ENCODE measurements at places on chromosomes 11 and 22.

- no peak for DNase-seq
Measured at GRCh38 chr22:49869086-49869830, 15.6 kb downstream of the ZBED4 start.

GRCh38 chr11:130103296-130103814 lies 33.7 kb downstream of the APLP2 start:
- DNase-seq: peak; percentile 56

- DNase-seq: no peak
Measured at GRCh38 chr11:67440229-67441097, 2.8 kb downstream of the CORO1B start.

DNA sequence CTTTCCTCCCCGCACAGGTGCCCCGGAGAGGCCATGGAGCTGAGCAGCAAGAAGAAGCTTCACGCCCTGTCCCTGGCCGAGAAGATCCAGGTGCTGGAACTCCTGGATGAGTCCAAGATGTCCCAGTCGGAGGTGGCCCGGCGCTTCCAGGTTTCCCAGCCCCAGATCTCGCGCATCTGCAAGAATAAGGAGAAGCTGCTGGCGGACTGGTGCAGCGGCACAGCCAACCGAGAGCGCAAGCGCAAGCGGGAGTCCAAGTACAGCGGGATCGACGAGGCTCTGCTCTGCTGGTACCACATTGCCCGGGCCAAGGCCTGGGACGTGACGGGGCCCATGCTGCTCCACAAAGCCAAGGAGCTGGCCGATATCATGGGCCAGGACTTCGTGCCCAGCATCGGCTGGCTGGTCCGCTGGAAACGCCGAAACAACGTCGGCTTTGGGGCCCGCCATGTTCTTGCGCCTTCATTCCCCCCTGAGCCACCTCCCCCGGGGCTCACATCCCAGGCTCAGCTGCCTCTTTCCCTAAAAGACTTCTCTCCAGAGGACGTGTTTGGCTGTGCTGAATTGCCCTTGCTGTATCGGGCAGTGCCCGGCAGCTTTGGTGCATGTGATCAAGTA lies 1.3 kb downstream of the TIGD3 start:
- no peak for DNase-seq

DNA sequence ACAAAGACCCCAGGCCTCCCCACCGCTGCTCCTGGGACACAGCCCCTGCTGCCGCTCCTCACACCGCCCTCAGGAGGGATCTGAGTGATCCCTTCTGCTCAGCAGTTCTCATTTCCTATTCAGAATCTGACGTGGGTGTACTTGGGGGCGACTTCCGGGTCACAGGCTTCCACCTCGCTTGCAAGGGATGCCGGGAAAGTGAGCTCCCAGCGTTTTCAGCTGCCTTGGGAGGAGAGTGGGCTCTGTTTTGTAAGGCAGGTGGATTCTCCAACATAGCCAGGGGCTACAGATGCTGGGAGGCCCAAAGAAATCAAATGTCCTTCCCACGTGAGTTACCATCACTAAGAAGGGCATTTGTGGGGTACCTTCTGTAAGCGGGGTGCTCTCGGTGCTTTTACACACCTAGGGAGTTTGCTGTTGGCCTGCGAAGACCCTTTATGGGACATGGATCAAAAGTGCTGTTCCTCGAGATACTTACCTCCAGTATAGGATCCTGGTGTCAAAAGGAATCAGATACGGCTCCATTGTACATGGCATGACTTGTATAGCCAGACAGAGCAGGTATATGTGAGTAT lies 9.7 kb upstream of the LRRC10B start:
- DNase-seq: no peak

GRCh38 chr11:57347336-57347735 lies 9.2 kb downstream of the P2RX3 start:
- no peak for DNase-seq

DNA sequence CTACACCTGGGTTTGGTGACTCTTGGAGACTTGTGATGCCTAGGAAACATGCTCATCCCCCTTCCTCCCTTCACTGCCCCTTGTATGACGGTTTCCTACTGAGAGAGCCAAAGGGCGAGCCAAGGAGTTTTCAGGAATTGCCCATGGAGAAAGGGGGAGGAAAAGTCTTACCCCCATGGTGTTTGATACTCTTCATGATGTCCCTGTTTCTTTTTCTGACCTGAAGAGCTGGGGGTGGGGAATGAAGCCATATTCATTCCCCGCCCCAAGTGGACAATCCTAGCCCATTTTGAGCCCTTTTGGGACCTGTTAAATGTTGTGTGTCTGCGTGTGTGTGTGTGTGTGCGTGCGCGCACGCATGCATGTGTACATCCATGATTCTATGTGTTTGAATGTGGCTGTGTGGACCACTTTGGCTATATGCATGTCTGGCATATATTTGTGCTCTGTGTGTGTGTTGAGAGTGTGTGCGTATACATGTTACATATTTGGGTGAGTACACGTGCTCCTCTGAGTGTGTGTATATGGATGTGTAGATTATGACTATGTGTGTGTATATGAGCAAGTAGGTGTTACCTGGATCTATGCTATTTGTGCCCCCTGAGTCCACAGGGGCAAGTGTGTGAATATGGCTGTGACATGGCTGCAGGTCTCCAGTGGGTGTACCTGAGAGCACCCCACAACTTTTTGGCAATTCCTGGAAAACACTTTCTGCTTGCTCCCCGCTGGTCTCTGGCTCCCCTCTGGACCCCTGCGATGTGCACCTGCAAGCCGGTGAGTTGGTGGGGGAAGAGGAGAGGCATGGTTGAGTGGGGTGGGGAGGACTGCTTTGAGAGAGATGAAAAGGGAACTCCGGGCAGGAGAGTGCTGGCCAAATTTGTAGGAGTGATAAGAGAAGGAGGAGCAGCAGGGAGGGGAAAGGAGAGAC lies 24.6 kb downstream of the OTOG start:
- DNase-seq: no peak

DNA sequence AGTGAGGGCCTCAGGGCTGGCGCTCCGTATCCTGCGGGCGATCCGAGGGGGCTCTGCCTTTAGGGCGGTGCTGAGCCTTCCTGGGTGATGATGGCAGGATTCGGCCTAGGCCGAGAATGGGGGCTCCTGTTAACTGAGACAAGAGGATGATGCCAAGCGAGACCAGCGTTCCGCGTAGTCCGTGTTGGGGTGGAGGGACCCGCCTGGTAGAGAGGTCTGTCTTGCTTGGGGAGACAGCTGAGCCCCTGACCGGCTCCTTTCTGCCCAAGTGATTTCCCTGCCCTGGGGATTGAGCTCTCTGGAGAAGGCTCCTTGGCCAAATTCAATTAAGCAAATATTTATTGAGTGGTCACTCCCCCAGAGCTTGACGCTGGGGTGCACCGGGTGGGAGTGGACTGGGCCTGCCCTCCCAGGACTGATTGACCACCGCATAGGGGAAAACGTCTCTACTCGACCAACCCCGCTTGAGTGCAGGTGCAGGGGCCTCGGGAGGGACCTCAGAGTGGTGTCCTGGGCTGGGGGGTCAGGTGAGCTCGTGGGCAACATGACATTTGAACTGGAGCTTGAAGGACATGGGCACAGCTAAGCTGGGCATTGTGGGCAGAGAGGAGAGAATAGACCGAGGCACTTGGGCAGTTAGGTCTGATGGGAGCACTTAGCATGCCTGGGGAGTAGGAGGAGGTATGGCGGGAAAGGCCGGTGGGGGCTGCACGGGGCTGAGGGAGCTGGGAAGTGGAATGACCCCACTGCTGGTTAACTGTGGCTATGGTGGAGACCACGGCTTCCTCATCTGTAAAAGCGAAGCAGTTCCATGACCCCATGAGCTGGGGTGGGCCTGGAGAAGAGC lies 1.1 kb downstream of the GNAZ start:
- no peak for DNase-seq

DNA sequence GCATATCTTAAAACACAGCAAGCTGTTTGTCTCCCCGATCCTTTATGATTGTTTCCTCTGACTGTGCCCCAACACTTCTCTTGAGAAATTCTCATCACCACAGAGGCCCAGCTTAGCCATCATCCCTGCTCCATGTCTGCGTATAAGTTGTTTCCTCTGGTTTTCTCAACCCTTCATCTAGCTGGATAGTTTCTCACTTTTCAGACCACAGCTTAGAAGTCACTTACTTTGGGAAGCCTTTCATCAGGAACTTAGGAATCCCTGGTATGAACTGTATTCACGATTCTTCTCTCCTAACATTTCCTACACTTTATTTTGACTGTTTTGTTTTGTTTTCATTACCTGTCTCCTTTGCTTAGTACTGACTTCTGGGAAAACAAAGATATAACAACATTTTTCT lies 295.2 kb downstream of the GUCY1A2 start:
- DNase-seq: no peak

DNA sequence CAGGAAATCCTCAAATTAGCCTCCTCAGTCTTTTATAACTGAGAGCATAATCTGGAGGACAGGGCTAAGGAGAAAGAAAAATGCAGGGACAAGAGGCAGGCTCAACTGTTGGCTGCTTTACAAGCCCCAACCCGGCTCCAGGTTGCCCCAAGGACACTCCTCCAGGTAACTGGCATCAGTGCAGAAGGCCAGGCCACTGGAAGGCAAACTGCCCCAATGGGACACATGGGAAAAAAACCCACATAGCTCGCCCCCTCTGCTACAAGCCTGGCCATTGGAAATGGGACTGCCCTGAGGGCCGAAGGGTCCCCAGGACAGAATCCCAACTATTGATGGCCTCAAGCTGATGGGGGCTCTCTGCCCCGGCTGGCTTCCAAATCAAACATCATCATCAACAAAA lies 17.9 kb upstream of the FBLN1 start:
- DNase-seq: no peak

GRCh38 chr22:38230108-38230825 lies 28.5 kb downstream of the MAFF start:
- DNase-seq: no peak

GRCh38 chr11:76214968-76215548 lies 8.8 kb upstream of the WNT11 start:
- no peak for DNase-seq

DNA sequence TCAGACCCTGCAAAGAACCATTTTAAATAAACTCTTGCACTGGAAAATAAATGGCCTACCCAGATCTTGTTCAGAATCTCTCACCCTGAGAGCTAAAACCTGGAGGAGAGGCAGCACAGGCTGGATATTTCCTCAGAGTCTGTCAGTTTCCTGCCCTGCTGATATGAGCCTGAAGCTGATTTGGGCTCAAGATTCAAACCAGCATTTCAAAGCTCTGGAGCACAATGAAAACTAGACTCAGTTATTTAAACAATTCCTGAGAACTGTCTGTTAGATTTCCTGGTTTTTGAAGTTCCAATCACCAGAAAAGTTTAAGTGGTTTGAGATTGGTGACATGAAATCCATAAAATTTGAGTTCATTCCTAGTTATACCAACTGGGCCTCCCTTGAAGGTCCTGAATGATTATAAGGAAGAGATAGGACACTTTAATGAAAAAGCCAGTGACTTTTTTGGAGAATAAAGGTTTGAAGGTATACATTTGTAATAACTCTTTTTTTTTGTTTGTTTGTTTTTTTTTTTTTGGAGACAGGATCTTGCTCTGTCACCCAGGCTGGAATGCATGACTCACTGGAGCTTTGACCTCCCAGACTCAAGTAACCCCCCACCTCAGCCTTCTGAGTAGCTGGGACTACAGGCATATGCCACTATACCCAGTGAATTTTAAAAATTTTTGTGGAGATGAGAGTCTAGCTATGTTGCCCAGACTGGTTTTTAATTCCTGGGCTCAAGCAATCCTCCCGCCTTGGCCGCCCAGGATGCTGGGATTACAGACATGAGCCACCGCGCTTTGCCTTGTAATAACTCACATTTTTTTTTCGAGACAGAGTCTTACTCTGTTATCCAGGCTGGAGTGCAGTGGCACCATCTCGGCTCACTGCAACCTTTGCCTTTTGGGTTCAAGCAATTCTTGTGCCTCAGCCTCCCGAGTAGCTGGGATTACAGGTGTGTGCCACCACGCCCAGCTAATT lies 8.0 kb upstream of the ESAM start:
- DNase-seq: no peak

DNA sequence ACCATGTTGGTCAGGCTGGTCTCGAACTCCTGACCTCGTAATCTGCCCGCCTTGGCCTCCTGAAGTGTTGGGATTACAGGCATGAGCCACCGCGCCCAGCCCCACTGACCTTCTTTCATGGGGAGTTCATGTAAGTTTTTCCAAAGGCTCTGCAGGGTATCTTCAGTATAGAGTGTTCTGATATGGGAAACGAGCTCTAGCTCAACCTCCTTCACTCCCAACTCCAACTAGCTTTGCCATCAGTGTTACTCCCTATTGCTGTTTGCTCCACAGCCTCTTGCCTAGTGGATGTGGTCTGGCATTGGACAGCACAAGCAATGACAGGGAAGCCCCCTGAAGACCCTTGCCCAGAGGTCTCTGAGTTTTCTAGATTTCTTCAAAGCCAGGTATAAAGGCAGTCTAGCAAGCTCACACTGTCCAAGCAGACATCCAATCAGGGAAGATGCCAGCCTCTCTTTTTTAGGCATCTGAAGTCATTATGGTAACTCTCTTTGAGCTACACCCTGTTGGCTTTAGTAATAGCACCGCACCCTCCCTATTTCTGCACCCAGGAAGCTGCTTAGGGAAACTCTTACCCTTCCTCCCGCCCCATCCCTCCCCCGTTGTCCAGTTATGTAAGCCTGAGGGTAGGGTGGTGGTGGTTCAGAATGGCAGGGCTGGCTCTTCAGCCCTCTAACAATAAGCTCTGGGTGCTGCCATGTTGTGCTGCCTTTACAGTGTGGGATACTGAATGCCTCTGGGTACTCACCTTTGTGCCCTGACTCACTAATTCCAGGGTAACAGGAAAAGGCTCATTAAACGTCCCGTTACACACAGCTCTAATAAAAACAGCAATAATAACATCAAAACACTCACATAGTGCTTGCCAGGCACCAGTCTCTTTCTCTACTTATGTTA lies 41.4 kb upstream of the CLDN5 start:
- DNase-seq: no peak
